ENCODE measurements at places on chromosomes 12 and 14.

DNA sequence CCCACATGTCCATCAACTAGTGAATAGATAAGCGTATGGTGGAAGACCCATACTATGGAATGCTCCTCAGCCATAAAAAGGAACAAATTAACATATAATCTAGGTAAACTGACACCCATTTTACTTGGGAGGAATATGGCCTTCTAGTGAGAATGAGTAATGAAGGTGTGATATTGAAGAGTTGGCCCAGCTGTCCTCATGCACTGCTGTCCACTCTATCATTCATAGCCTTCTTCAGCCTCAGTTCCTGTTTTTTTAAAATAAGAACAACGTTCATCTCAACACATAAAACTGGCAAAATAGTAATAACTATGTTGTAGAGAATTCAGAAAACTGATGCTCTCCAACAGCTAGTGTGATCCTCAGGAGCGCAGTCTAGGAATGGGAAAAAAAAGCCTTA is 26.5 kb upstream of the OXA1L start:
- DNase-seq = no peak

DNA sequence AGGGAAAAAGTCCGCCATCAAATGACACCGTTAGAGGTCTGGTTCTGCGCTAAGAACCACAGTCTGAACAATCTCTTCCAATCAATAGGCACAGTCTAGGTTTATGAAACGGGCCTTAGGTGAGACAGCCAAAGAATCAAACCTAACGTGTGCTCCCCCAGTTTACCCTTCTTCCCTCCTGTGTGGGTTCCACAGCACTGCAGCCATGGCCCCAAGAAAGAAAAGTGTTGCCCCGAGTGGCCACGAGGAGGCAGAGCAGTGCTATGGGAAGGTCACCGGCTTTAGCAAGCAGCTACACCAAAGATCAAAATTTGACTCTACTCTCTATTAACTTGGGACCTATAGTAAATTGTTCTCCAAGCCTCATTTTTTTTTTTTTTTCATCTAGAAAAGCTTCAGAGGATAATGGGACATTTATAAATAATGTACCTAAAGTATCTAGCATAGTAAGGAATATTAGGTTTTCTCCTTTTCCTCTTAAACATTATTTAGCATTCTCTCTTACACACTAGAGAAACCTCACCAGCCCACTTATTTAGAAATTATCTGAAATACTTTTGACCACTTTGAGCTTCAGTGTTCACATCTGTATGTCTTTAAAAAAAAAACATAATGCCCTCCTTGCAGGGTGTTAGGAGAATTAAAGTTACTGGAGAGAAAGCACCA is 70.2 kb upstream of the GPHB5 start:
- peak; percentile 56 for DNase-seq

DNA sequence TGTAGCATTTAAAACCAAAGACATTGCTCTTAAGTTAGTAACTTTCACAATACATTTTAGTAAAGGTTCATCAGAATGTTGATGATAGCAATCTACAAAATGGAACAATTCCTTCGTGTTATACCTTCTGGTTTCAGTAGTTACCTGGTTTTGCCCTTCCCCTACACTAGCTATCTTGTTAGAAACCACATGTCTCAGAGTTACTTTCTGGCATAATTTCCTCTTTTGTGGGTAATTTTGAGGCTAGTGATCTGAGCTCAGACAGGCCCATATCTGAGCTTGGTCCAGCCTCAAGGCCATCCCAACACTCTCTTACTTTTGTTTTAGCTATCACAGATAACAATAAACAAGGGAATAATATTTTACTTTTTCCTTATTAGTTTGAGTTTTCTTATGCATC is 196.9 kb downstream of the KITLG start:
- no peak for DNase-seq

GRCh38 chr12:26576266-26576665 is 256.7 kb downstream of the ITPR2 start:
- no peak for DNase-seq

DNA sequence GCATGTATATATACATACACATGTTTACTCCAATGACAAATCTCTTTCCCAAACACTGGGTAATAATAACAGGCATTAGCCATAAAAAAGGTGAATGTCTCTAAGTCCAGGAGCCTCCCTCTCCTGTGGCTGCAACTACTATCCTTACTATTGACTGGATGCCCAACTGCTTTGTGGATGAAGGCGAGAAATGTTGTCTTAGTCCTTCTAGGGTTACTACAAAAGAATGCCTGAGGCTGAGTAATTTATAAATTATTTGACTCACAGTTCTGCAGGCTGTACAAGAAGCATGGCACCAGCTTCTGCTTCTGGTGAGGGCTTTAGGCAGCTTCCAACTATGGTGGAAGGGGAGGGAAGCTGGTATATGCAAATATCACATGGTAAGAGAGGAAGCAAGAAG is 366.0 kb upstream of the DDHD1 start:
- DNase-seq = no peak

GRCh38 chr14:102085948-102086708 is 716 bp downstream of the HSP90AA1 start:
- DNase-seq = peak; percentile 55

DNA sequence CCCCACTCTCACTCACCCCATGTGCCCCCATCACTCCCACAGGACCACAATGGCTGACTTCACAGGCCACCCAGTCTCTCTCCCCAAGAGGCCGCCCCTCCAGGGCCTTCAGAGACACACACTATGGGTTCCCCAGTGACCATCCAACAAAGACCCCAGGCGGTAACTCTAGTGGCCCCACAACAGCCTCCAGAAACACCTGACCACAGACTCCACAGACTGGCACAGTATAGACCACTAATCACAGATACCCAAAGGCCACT is 3.0 kb downstream of the ZNF605 start:
- no peak for DNase-seq

DNA sequence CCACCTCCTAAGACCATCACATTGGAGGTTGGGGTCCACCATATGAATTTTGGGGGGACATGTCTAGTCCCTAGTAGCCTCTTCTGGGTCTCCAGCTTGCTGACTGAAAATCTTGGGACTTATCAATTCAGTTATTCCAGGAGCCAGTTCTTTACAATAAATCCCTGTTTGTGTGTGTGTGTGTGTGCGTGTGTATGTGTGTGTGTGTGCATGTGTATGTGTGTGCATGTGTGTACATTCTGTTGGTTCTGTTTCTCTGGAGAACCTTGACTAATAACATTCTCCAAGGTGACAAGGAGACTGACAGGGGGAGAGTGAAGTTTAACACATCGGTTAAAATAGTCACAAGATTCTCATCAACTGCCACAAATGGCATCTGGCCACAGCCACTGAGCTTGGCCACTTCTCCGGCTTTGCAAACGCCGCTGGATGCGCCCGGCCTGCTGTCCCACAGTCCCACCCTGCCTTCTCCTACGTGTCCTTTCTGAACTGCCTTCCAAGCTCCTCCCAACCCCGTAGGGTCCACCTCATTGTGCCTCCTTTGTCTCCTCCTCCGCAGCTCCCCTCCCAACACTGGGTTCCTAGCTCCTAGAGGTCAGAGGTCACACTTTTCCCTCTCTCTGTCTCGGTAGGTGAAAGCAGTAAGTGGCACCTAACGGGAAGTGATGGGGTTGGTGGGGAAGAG is 88.1 kb upstream of the DIO3 start:
- DNase-seq = no peak

DNA sequence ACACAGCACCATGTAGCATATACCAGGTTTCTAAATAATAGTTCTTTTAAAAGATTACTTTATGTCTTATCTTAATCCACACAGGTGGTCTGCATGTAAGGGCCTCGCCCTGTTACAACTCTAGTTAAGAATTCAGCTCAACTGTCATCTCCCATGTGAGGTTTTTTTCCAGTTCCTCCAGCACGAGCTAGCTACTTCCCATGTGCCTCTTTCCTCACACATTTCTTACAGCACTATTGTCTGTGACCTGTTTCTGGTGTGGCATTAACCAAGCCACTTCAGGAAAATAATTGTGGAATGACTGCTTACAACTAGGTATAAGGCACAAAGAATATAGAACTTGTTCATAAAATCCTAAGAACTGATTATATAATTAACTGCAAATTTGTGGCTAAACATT is 65.5 kb downstream of the SH2B3 start:
- no peak for DNase-seq

- no peak for DNase-seq
These were observed 101.5 kb downstream of the SMOC1 start for GRCh38 chr14:69980457-69981425.

GRCh38 chr14:103395244-103395643 is 10.0 kb downstream of the MARK3 start:
- DNase-seq = no peak

- DNase-seq = no peak
These were observed 141.5 kb downstream of the NEDD1 start for GRCh38 chr12:97048421-97049035.

GRCh38 chr14:78164226-78164853 is 5.8 kb upstream of the NRXN3 start:
- no peak for DNase-seq

DNA sequence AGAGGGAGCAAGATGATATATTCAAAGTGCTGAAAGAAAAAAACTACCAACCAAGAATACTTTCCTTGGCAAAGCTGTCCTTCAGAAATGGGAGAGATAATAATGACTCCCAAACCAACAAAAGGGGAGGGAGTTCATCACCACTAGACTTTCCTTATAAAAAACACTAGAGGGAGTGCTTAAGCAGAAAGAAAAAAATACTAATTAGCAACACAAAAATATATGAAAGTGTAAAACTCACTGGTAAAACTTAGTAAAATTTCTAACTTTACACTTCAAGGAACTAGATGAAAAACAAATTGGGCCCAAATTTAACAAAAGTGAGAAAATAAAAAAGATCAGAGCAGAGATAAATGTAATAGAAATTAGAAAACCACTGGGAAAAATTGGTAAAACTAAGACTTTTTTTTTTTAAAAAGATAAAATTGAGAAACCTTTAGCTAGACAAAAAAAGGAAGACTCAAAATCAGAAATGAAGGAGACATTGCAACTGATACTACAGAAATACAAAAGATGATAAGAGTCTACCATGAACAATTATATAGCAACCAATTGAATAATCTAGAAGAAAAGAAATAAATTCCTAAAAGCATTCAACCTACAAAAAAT is 60.4 kb upstream of the FAR2 start:
- DNase-seq = no peak

DNA sequence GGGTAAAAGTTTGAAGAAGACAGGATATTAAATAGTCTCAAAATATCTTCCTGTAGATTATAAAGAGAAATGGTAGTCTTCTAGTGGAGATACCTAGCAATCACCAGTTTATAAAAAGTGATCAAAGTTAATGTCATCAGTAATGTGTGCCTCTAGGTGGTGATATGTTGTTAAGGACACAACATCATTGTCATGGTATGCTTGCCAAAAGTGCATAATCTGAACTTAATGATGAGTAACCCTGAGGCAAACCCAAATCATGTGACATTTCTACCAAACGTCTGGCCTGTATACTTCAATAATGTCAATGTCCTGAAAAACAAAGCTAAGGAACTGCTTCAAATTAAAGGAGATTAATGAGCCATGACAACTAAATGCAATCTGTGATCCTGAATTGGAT is 214.7 kb downstream of the PHLDA1 start:
- no peak for DNase-seq

DNA sequence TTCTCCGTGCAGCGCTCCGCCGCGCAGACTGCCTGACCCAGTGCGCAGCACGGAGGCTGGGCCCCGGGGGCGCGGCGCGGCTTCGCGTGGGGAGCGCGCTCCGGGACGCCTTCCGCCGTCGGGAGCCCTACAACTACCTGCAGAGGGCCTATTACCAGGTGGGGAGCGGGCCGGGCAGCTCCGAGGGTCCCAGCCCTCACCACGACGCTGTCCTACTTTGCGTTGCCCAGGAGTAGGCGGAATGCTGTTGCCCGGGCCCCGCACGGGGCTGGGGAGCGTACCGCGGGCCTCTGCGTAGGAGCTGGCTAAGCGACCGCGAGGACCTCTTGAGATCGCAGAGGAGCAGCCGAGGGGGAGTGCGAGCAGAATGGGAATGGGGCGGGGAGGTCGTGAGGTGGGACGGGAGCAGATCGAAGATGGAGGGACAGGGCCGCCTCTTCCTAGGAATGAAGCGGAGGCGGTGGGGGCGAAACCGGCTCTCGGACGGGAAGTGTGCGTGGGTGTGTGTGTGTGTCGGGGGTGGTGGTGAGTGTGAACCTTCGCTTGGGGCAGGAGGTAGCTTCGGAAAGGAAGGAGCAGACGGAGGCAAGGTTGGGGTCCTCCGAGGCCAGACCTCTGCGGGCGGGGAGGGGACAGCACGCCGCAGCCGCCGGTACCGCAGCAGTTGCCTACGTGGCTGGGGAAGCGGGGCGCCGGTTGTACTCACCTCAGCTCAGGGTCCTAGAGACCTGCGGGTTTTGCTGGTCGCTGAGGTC is 751 bp downstream of the P3H3 start:
- DNase-seq = peak; percentile 44

- no peak for DNase-seq
These were observed 10.2 kb downstream of the TRPV4 start for GRCh38 chr12:109822951-109823411.

GRCh38 chr12:10372559-10372958 is 17.3 kb downstream of the KLRK1 start:
- no peak for DNase-seq

DNA sequence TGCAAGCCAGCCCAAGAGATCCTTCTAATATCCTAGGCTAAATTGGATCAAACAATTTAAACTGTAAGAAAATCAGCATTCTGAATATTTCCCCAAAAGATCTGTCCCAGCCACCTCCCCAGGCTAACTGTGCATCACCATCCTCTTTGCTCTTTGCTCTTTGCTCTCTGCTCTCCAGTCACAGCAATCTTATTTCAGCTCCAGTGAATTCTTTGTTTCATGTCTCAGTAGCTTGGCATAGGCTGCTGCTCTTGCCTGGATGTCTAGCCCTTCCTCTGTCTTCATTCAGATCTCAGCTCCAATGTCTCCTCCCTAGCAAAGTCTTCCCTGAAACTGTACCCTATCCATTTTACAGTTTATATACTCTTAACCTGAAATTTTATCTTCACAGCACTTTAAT is 399.8 kb upstream of the USP15 start:
- no peak for DNase-seq

DNA sequence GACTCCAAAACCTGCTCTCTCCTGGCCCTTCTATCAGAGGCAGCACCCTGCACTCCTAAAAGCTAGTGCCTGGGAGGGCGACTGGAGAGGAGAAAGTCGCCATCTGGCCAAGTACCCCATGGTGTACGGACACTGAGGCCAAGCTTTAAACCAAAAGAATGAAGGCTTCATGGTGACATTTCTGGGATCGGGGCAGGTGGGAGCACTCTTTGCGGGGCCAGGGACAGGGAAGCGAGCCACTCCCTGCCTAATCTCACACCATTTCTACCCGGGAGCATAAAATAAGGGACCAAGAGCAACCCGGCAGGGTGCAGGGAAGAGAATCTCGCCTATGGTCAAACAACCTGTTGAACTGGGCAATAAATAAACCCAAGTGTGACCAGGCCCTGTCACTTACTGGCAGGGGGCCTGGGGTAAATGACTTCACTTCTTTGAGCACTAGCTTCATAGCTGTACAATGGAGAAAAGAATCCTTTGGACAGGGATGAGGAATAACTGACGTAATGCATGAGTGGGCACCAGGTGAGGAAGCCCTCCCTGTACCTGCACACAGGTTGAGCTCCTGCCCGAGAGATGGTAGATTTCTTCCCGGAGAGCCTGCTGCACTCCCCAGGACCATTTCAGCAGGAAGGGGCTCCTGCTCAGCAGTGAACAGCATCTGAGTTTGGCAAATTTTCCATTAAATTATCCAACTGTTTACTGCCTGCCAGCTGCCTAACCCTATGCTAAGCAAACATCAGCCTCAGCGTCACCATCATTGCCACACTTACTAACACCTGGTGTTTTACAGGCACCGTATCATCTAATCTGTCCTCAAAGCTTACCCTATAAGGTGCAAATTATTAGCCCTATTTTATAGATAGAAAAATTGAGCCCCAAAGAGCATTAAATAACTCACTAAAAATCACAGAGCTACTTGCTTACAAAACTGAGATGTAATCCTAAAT is 2.0 kb downstream of the SERPINA1 start:
- DNase-seq = no peak

Measured in stimulated activated CD4-positive, alpha-beta T cell treated with anti-CD3 and anti-CD28 coated beads, Interleukin-12 subunit alpha, Interleukin-12 subunit beta, amount 100 ng/mL, for 4 hours (primary cell).